ENCODE measurements at places on chromosomes 12 and 14. TPM values are rescaled to one million over a fixed set of nuclear protein-coding genes. Genes with fewer than 3 reads are reported as not detected.

Gene AMDHD1
- not detected for total RNA-seq

- no peaks in the 10 kb centered on the region for H3K27me3 ChIP-seq
- no peaks in the 10 kb centered on the region for H3K36me3 ChIP-seq
- no peak overlapping the region for H3K27ac ChIP-seq
- no peak overlapping the region for H3K4me3 ChIP-seq
- H3K4me1 ChIP-seq = no peaks in the 10 kb centered on the region
- DNase-seq = no peak
These were observed 314.2 kb upstream of the PRICKLE1 start for GRCh38 chr12:42903736-42904135.

Gene HRK
- under 0.01 TPM for total RNA-seq

- H3K36me3 ChIP-seq = no peaks in the 10 kb centered on the region
- no peaks in the 10 kb centered on the region for H3K27me3 ChIP-seq
- H3K4me1 ChIP-seq = no peaks in the 10 kb centered on the region
- H3K27ac ChIP-seq = no peak overlapping the region
- DNase-seq = no peak
These were observed 22.0 kb upstream of the MGST1 start for GRCh38 chr12:16325426-16325825.

- no peak overlapping the region for H3K4me3 ChIP-seq
- H3K27ac ChIP-seq = no peak overlapping the region
- no peaks in the 10 kb centered on the region for H3K4me1 ChIP-seq
- H3K27me3 ChIP-seq = no peaks in the 10 kb centered on the region
- DNase-seq = no peak
These were observed 6.7 kb downstream of the LRTM2 start for GRCh38 chr12:1826867-1827705.

DNA sequence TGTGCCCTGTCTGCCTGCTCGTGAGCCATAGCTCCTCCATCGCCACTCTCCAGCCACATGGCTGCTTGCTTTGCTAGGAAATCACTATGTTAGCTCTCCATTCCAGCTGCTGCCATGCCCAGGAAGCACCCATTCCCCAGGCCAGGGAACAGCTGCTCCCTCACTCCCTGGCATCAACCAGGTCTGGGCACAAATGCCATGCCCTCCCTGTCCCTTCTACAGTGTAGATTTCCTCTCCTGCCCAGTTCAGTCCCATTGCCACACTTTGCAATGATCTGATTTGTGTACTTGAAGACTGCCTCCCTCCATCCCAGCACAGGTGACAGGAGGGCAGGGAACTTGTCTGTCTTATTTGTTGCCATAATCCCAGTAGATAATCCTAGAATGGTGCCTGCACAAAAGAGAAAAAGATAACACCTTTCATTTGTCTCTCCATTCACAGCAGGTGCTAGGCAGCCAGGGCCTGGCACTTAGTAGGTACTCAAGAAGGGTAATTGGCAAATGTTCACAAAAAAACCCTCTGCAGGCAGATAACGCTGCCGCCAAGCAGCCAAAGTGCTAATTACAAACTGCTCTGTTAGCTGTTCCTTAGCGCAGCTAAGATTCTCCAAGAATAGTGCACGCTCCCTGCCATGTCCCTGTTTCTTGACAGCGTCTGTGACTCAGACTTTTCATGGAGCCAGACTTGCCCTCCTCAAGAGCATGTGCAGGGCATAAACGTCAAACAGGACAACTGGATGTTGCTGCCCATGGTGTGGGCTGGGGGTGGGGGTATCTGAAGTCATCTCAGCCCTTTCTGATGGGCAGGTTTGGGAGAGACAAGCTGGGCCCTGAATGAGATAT lies 69.1 kb downstream of the ARL6IP4 start:
- no peaks in the 10 kb centered on the region for H3K36me3 ChIP-seq
- no peak overlapping the region for H3K4me3 ChIP-seq
- no peaks in the 10 kb centered on the region for H3K27me3 ChIP-seq
- H3K27ac ChIP-seq = no peak overlapping the region
- H3K4me1 ChIP-seq = peaks cover 3% of the 10 kb centered on the region

Gene RNFT2
- 0.59 TPM for total RNA-seq

Gene CCND2
- 124 TPM for total RNA-seq

- no peaks in the 10 kb centered on the region for H3K4me1 ChIP-seq
- DNase-seq = no peak
- H3K27me3 ChIP-seq = no peaks in the 10 kb centered on the region
- H3K27ac ChIP-seq = no peak overlapping the region
- H3K4me3 ChIP-seq = no peak overlapping the region
These were observed 187.4 kb upstream of the RASSF8 start for GRCh38 chr12:25771041-25771440.

DNA sequence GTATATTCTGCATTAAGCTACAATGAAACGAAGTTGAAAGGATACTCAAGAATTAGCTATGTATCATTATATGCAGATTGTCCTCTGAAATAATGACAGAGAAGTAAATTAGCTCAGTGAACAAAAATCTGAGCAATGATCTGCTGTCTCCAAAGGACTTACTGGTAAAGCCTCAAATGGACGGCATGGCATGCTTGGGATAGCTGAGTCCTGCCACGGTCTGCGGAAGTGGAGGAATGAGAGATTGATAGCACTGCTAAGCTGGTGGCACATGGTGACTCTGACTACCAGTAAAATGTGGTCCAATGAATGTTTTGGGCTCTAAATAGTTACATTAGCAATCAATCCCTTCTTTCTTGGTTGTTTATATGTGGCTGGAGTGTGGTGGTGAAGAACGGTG lies 3.7 kb upstream of the DENND5B start:
- H3K27me3 ChIP-seq = no peaks in the 10 kb centered on the region
- no peak for DNase-seq
- H3K4me3 ChIP-seq = no peak overlapping the region
- no peaks in the 10 kb centered on the region for H3K4me1 ChIP-seq

GRCh38 chr12:124359671-124360581 lies 65.0 kb downstream of the RFLNA start:
- no peak overlapping the region for H3K27ac ChIP-seq
- H3K4me1 ChIP-seq = peaks cover 17% of the 10 kb centered on the region
- H3K36me3 ChIP-seq = peaks cover 81% of the 10 kb centered on the region

Gene ADAM21
- total RNA-seq = not detected

Gene C14orf39
- 0.30 TPM for total RNA-seq

DNA sequence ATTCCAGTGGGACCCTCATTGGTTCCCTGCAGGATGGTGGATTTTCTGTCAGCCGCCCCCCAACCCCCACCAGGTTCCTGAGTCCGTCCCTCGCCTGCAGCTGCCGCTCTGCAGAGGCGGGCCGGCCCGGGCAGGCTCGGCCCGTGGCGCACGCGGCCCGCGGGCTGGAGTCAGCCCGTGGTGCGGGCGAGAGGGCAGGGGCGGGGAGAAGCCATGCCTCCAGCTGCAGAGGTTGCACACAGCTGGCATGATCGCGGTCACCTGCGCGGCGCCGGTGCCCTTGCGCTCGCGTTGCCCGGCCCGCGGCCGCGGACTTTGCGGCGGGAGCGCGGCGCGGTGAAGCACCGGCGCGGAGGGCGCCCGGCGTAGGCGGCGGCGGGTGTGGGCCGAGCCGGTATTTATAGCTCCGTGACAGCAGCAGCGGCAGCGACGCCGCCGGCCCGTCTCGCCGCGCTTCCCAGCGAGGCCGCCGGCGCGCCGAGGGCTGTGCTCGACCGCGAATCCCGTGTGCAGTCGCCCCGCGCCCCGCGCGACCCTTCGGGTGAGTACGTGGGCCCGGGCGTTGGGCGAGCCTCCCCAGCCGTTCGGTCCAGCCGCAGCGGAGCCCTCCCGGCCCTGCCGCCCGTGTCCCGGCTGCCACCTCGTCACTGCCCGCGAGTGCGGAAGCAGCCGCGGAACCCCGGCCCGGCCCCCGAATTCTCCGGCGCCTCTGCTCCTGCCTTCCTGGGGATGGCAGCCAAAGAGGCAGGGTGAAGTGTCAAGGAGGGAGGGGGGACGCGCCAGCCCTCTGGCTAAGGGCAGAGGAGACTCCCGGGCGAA lies at the start of gene TMEM117:
TSS of gene TMEM117 (plus strand) at position 426 of the 819 bp plus-strand sequence.
- no peaks in the 10 kb centered on the region for H3K36me3 ChIP-seq
- no peaks in the 10 kb centered on the region for H3K4me1 ChIP-seq
- H3K27me3 ChIP-seq = no peaks in the 10 kb centered on the region
- peak; percentile 22 for DNase-seq

GRCh38 chr12:81296556-81297305 lies 218.9 kb downstream of the ACSS3 start:
- no peaks in the 10 kb centered on the region for H3K27me3 ChIP-seq
- H3K27ac ChIP-seq = no peak overlapping the region
- H3K4me1 ChIP-seq = no peaks in the 10 kb centered on the region
- DNase-seq = no peak
- H3K36me3 ChIP-seq = no peaks in the 10 kb centered on the region

Gene CLEC14A
- 28.5 TPM for total RNA-seq

- peak overlapping the region; percentile 96 for H3K27ac ChIP-seq
- H3K4me3 ChIP-seq = peak overlapping the region; percentile 75
- H3K36me3 ChIP-seq = peaks cover 16% of the 10 kb centered on the region
- DNase-seq = peak; percentile 41
- H3K4me1 ChIP-seq = peaks cover 17% of the 10 kb centered on the region
These were observed 847 bp downstream of the MMP14 start for GRCh38 chr14:22837114-22837749.

DNA sequence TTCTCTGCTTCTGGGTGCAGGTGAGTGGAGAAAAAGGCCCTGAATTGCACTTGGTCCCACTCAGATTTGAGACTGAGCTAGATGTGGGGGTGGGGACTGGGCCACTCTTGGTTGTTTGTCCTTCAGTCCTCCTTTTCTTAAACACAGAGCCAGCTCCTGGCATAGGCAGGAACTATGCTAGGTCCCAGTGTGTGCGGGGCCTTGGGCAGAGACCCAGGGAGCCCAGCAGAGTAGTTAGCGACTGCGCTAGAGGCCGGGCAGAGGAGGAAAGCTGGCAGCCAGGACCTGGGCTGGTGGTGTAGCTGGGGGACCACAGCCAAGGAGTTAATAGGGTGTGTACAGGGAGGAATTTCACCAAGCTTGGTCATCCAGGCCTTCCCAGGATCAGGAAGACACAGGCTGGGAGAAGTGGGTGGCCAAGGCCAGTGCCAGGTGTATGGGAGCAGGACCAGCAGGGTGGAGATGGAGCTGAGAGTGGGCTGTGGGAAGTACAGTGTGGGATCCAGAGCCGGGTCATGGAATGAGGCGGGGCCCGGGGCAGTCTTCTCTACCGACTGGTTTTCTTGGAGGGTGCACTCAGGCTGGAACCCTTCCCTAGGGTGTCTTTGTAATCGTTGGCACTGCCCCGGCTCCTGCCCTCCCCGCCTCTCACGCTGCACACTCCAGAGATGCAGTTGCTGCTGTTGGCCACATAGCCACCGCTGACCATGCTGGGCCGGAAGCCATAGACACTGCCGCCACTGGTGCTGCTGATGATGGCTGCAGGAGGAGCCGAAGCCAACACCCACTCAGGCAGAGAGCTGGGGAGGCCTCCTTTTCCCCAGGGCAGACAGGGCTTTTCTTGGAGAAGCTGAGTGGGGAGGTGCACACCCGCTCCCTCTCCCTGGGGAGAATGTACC lies 8.7 kb downstream of the KRT71 start:
- no peaks in the 10 kb centered on the region for H3K36me3 ChIP-seq
- DNase-seq = no peak
- no peak overlapping the region for H3K4me3 ChIP-seq
- H3K27me3 ChIP-seq = no peaks in the 10 kb centered on the region

DNA sequence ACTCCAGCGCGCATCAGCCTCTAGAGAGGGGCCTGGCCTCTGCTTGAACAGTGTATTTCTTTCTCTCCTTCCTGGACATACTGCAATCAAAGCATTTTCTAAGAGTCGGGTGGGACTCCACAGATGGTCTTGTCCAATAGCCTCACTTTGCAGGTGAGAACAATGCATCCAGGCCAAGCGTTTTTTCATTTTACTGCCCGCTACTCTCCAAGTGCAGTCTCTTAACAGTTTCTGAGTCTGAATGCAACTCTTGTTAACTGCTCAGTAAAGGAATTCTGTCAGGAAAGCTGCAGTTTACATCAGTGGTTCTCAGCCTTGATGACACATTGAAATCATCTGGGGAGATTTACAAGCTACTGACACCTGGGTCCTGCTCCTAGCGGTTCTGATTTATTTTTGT lies 57.0 kb downstream of the IRF2BPL start:
- no peak overlapping the region for H3K27ac ChIP-seq

DNA sequence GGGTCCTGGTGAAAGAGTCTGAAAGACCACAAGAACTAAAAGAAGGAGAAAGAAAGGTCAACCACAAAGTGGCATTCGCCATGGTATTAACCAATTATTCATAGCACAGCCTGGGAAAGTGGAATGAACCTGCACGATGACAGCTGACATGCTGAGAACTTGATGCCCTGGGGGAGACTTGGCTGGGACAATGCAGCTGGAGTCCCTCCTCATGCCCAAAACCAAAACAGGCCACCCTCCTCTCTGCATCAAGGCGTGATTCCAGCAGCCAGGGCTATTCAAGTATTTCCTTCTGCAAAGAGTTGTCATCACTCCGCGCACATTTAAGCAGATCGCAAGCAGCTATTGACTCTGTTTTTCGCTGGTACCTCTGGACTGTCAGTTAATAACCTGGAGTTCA lies 167.1 kb upstream of the NOS1 start:
- no peaks in the 10 kb centered on the region for H3K36me3 ChIP-seq
- no peaks in the 10 kb centered on the region for H3K4me1 ChIP-seq

GRCh38 chr12:108257610-108258106 lies 81.5 kb downstream of the CMKLR1 start:
- no peak for DNase-seq
- H3K4me3 ChIP-seq = no peak overlapping the region
- no peaks in the 10 kb centered on the region for H3K4me1 ChIP-seq
- H3K36me3 ChIP-seq = no peaks in the 10 kb centered on the region
- H3K27ac ChIP-seq = no peak overlapping the region

Gene HOXC12
- total RNA-seq = not detected

DNA sequence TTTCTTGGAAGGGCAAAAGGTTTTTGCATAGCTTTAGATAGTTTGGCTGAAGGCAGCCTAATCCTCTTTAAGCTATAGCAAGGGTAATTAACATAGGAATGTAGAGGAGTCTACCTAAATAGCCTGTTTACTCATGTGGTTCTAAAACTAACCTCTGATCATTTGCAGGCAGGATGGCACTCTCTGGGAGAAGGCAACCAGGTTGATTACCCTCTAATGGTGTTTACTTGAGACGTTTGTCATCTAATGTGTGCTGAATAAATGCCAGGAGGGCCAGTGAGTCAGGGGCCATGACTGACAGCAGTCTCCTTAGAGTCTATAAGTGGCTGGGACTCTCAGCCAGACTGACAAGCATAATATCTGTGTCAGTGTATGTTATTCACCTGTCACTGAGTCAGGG lies 286.4 kb downstream of the PCNX1 start:
- DNase-seq = no peak
- H3K4me1 ChIP-seq = no peaks in the 10 kb centered on the region
- no peak overlapping the region for H3K27ac ChIP-seq
- no peaks in the 10 kb centered on the region for H3K36me3 ChIP-seq
- H3K4me3 ChIP-seq = no peak overlapping the region

GRCh38 chr12:6946033-6946919 lies 2.5 kb downstream of the C12orf57 start:
- no peak for DNase-seq
- no peaks in the 10 kb centered on the region for H3K4me1 ChIP-seq
- peaks cover 3% of the 10 kb centered on the region for H3K36me3 ChIP-seq
- no peak overlapping the region for H3K27ac ChIP-seq
- no peak overlapping the region for H3K4me3 ChIP-seq
